ENCODE measurements at places on chromosomes 4 and X.

DNA sequence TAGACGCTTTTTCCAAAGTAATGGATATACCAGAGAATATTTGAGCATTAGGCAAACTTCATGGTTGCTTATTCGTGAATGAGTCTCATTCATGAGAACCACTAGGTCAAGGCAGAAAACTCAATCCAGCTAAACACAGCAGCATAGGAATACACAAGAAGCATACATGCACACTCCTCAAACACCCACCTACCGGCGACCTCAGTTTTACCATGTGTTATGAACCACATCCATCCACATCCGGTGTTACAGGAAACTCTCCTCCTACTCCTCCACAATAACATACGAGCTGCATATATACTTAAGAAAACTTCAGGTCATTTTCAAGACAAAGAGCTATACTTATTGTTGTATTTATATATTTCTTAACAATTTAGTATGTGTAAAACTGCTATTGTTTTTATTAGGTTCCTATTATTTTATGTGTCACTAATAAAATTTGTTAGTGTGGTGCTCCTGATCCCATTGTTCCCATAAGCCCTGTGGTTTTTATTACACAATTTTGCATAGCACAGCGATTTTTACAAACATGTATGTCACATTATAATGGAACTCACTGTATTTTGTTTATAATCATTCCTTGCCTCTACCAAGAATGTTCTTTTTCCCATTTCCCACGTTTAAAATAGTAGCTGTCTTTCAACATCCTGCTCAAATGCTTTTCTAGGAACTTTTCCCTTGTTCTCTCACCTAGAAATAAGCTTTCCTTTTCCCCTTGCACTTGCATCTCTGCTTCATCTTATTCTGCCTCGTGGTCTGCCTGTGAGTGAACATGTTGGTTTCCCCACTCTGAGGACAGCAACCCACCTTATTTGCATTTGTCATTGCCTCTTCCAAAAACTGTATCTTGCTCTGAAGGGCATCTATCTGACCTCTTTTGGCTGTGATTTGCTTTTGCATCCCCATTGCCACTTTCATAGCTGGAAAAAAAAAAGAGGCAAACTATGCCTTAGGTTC, 48.3 kb downstream of the STBD1 start:
- no peak for DNase-seq

DNA sequence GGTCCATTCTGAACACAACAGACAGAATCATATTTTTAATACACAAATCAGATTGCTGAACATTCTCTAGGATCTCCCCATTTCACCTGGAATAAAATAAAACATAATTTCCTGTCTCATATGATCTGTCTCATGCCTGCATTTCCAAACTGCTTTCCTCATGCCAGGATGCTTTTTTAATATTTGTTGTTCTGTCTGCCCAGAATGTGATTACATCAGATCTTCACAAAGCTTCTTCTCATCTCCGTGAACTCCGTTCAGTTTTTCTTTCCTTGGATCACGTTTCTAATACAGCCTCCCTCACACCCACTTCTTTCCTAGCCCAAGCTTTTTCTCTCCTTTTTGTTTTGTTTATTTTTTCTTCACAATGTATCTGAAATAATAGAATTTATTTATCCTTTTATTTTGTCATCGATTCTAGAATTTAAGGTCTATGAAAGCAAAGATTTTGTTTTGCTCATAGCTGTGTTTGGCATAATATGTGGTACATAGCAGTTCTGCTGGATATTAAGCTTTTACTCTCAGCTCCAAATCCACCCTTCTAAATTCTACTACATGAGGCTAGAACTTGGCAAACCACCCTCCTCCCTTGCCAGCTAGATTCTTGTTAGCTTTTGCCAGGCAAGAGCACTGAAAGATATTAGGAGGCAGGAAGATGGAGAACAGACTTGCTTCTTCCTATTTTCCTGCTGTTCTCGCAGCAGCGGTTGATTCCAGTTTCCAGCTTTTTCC, 165.5 kb upstream of the SLIT2 start:
- DNase-seq = no peak

- no peak for DNase-seq
These were observed 31.6 kb downstream of the RNF4 start for GRCh38 chr4:2500547-2500946.

DNA sequence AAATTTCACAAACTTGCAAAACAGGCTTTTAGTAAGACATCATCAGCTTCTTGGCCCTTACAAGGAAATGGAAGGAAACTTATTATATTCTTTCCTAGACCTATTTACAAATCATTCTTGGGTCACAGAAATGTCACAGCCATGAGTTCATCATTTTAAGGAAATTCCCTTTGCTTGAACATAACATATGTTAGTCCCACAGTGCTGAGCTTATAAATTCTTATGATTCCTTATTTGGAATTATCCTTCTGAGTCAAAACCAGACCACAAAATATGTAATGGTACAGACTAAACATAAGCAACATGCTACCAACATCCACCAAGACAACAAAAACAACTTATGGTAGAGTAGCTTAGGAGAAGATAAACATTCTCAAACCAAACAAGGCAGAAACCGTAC, 236.9 kb upstream of the CTSO start:
- no peak for DNase-seq
